Breast epithelium (tissue), 4 donors: ENCODE measurements at places on chromosomes 3 and 15. TPM values are rescaled to one million over a fixed set of nuclear protein-coding genes. Genes with fewer than 3 reads are reported as not detected.

- DNase-seq: no peak
Observed at GRCh38 chr3:14548321-14548729, 8.2 kb upstream of the GRIP2 start.

- no peak for DNase-seq
Observed at GRCh38 chr15:78431955-78432354, 6.1 kb upstream of the IREB2 start.

DNA sequence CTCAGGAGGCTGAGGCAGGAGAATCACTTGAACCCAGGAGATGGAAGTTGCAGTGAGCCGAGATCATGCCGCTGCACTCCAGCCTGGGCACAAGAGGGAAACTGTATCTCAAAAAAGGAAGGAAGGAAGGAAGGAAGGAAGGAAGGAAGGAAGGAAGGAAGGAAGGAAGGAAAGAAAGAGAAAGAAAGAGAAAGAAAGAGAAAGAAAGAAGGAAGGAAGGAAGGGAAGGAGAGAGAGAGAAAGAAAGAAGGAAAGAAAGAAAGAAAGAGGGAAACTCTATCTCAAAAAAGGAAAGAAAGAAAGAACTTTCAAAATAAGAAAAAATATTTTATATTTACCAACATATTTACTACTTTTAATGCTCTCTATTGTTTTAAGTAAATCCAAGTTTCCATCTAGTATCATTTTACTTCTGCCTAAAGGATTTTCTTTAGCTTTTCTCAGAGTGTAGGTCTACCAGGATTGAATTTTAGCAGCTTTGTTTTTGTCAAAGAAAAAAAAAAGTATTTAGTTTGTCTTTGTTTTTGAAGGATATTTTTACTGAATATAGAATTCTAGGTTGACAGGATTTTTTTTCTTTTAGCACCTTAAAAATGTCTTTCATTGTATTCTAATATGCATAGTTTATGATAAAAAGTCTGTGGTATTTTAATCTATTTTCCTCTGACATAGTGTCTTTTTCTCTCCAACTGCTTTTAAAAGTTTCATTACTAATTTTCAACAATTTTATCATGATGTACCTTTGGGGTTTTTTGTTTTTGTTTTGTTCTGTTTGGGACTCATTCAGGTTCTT, 47.2 kb upstream of the CORO2B start:
- DNase-seq: no peak

GRCh38 chr15:69462030-69462492, 9.4 kb downstream of the RPLP1 start:
- no peak for DNase-seq

DNA sequence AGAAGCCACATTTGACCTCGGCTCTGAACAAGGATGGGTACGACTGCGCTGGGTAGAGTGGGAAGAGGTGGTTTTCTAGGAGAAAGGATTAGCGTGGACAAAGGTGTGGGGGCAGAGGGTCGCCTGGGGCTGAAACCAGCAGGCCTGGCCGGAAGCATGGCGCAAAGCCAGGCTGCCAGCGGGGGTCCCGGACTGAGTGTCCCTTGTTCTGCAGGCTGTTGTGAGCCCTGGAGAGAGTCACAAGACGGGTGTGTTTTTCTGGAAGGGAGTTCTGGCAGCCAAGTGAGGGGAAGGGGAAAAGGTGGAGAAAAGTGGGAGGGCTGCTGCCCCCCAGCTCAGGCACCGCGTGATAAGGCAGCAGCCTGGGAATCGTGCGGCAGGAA, 98.5 kb upstream of the MEF2A start:
- no peak for DNase-seq

DNA sequence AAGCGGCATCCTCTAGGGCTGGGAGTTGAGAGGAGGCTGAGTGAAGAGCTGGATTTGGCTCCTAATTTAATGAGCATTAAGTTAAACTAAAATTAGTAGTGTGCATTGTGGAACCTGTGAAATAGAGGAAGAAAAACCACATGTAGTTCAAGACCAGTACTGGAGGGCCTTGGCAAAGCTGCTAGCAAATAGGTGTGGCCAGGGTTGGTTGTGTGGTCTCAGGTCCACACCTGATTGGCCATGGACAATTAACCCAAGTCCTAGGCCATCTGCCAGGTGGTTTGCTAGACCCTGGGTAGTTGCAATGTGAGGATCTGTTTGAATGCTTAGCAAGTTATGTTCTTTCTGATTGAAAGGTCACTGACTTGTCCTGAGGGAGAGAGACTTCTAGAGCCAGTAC, 275.5 kb downstream of the PDCD6IP start:
- DNase-seq: no peak

- DNase-seq: no peak
Observed at GRCh38 chr3:131716007-131716406, 213.2 kb upstream of the MRPL3 start.

RHOV gene
- total RNA-seq: 8.5 TPM
